ENCODE measurements at places on chromosomes 6 and 20. TPM values are rescaled to one million over a fixed set of nuclear protein-coding genes. Genes with fewer than 3 reads are reported as not detected.

SF3B5 gene
- total RNA-seq, result 97.9 TPM

KCNK5 gene
- total RNA-seq, result 7.0 TPM

- peaks cover 26% of the 10 kb centered on the region for H3K4me1 ChIP-seq
- no peaks in the 10 kb centered on the region for H3K27me3 ChIP-seq
- DNase-seq, result no peak
- H3K4me3 ChIP-seq, result no peak overlapping the region
- no peak overlapping the region for H3K27ac ChIP-seq
- peaks cover 13% of the 10 kb centered on the region for H3K36me3 ChIP-seq
Observed at GRCh38 chr20:51526754-51527153, 15.8 kb downstream of the NFATC2 start.

GRCh38 chr20:10621149-10621548, 52.6 kb downstream of the JAG1 start:
- no peaks in the 10 kb centered on the region for H3K36me3 ChIP-seq
- no peaks in the 10 kb centered on the region for H3K27me3 ChIP-seq
- no peaks in the 10 kb centered on the region for H3K4me1 ChIP-seq
- H3K27ac ChIP-seq, result no peak overlapping the region
- DNase-seq, result no peak

DNA sequence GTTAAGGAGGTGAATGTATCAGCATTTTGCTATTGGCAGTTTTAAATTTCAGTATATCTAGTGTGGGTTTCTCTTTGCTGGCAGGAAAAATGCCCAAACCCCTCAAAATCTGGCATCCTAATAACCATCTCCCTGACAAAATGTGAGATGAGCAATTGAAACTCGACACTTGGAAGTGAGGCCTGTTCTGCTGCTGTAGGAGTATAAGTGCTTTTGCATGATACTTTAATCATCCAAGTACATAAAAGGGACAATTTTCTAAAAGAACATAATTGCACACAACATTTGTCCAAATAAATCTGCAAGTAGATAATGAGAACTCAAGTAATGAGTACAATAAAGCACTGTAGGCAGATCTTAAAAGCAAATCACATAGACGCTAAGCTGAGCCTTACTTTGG, 36.5 kb downstream of the LAMP5 start:
- no peak for DNase-seq
- H3K4me3 ChIP-seq, result no peak overlapping the region
- H3K36me3 ChIP-seq, result no peaks in the 10 kb centered on the region
- no peaks in the 10 kb centered on the region for H3K4me1 ChIP-seq
- no peak overlapping the region for H3K27ac ChIP-seq
- no peaks in the 10 kb centered on the region for H3K27me3 ChIP-seq

GRCh38 chr6:46381579-46381978, 109.7 kb downstream of the RCAN2 start:
- H3K27ac ChIP-seq, result no peak overlapping the region
- no peak overlapping the region for H3K4me3 ChIP-seq
- DNase-seq, result no peak
- H3K4me1 ChIP-seq, result peaks cover 42% of the 10 kb centered on the region
- no peaks in the 10 kb centered on the region for H3K27me3 ChIP-seq

- no peaks in the 10 kb centered on the region for H3K36me3 ChIP-seq
- no peak for DNase-seq
Observed at GRCh38 chr6:137188855-137189254, 15.4 kb upstream of the IL22RA2 start.

GRCh38 chr6:52733172-52733571, 30.1 kb downstream of the GSTA2 start:
- no peaks in the 10 kb centered on the region for H3K36me3 ChIP-seq
- no peak overlapping the region for H3K4me3 ChIP-seq
- H3K4me1 ChIP-seq, result no peaks in the 10 kb centered on the region
- no peak for DNase-seq
- H3K27ac ChIP-seq, result no peak overlapping the region

DNA sequence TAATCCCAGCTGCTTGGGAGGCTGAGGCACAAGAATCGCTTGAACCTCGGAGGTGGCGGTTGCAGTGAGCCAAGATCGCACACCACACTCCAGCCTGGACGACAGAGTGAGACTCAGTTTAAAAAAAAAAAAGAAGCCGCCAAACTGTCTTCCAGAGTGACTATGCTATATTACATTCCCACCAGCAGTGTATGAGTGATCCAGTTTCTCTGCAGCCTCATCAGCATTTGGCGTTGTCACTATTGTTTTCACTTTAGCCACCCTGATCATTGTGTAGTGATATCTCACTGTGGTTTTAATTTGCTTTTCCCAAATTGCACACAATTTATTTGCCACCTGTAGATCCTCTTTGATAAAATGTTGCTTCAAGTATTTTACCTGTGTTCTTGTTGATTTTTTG, 6.0 kb upstream of the AKAP12 start:
- no peak overlapping the region for H3K4me3 ChIP-seq
- H3K27ac ChIP-seq, result no peak overlapping the region
- no peaks in the 10 kb centered on the region for H3K4me1 ChIP-seq
- H3K27me3 ChIP-seq, result no peaks in the 10 kb centered on the region
- no peaks in the 10 kb centered on the region for H3K36me3 ChIP-seq

Data from esophagus muscularis mucosa (tissue), 4 donors.